ENCODE measurements at places on chromosomes 12 and 14.
A peak's percentile ranks its signal among the peaks of the same experiment; 100 is the strongest.

- DNase-seq = no peak
Observed at GRCh38 chr14:72332871-72333270, 400.6 kb downstream of the RGS6 start.

- peak; percentile 43 for DNase-seq
Observed at GRCh38 chr14:94738751-94739150, 31.2 kb downstream of the GSC start.

DNA sequence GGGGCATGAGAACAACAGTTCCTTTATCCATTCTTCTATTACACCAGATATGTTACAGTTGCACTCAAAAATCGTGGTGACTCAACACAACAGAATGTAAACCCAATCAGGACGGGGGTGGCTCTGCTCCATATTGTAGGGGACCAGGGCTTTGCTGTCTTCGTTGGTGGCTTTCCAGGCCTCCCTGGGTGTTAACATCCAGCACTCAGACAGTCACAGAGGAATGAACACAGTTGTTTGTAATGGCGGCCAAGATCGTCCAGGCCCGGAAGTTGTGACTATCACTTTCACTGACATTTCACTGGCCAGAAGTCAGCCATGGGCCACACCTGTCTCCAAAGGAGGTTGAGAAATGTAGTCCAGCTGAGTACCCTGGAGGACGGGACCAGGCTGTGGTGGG, 204.1 kb downstream of the CACNA1C start:
- DNase-seq = peak; percentile 39

DNA sequence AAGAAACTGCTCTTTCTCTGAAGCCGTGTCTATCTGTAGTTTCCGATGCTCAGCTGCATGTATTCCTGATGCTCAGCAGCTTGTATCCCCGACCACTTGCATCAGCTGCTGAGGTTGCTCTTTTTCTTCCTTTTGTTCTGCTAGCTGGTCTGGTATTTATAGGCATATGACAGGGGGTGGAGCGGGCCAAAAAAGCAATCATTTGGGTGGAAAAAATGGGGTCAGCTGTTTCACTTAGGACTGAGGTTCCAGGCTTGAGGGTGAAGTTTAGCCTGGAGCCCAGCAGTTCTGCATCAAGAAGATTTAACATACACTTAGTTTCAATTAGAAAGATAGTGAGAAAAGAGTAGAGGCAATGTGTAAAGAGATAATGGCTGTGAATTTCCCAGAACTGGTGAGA, 23.6 kb upstream of the AMN1 start:
- no peak for DNase-seq

GRCh38 chr14:102917469-102918211, 4.8 kb upstream of the AMN start:
- DNase-seq = peak; percentile 25

DNA sequence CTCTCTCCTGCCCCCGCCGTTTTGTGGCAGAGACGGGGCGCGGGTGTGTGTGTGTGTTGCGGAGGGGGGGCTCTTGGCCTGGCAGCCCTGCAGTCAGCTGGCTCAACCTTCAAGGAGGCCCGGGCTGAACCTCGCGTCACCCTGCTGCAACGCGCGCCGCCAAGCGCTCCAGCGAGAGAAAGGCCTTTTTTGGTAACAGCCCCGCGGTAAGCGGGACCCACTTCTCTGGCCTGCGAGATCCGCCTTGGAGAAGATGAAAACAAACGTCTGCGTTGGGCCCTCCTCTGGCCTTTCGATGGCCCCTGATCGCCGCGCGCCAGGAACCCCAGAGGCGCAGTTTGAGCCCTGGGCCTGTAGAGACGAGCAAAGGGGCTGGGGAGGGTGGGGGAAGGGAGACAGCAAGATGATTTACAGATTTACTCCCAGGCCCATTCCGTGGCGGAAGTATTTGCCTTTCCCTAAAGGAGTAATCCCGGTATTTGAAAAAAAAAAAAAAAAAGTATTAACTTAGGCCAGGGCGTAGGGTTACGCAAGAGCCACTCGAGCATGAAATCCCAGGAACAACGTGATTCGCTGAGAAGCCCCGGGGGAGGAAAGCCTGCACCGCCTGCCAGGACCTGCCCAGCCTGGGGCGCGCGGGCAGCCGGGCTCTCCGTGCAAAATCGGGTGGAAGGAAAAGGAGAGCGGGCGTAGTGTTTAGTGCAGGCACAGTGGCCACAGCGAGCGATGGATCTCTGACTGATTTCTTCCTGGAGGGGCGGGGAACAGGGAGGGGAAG, 4.5 kb upstream of the IRF2BPL start:
- DNase-seq = peak; percentile 100

- no peak for DNase-seq
Observed at GRCh38 chr14:105256292-105256960, 8.1 kb downstream of the BTBD6 start.

- DNase-seq = peak; percentile 39
Observed at GRCh38 chr12:19440019-19440858, 947 bp downstream of the AEBP2 start.

- no peak for DNase-seq
Observed at GRCh38 chr14:30020271-30020670, 92.6 kb upstream of the PRKD1 start.

DNA sequence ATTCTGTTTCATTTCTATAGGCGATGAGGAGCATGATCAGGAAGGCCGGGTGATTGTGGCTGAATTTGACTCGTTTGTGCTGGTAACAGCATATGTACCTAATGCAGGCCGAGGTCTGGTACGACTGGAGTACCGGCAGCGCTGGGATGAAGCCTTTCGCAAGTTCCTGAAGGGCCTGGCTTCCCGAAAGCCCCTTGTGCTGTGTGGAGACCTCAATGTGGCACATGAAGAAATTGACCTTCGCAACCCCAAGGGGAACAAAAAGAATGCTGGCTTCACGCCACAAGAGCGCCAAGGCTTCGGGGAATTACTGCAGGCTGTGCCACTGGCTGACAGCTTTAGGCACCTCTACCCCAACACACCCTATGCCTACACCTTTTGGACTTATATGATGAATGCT, 1.9 kb downstream of the APEX1 start:
- DNase-seq = no peak

GRCh38 chr12:85007836-85008235, 28.2 kb downstream of the TSPAN19 start:
- peak; percentile 17 for DNase-seq

DNA sequence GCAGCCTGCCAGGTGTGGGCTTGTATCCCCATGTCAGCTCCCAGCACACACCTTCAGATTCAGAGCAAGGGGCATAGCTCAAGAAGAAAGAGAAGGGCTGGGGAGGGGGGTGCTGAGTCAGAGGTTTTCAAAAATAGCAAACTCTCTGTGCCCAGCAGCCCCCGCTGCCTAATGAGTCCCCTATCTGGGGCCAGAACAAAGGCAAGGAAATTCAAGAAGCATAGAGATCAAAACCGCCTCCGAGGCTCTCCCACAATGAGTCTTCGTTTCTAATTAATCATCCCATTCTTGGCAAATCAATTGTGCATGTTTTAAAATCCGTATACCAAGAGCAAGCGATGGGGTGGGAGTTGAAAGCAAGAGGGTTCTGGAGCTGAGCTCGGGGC, 19.5 kb upstream of the CMKLR1 start:
- DNase-seq = no peak

GRCh38 chr14:69268223-69268622, 8.3 kb downstream of the GALNT16 start:
- DNase-seq = peak; percentile 70

DNA sequence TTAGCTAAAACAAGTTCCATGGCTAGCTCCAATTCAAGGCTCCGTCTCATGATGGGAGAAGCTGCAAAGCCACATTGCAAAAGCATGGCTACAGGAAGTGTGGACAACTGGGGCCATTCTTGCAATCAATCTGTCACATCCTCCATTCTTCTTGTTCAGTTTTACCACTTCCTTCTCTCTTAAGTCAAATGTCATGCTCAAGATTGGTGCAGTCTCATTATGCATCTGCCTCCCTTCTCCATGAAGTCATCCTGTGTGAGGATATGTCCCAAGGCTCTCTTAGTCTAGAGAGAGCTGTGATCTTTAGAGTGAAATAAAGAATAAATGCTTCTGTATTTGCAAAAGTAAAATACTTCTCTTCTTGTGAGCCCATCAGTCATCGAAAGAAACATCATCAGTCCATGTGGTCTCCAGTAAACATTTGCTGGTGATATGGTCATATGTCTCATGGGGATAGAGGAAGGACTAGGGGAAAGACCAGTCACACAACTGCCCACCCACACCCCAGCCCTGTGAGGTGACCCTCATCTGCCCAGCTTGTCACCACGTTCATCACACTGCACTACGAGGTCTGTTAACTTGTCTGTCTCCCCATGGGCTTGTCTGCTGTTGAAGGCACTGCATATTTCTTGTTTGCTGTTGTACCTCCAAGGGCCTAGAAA, 303.0 kb downstream of the NUAK1 start:
- no peak for DNase-seq

GRCh38 chr12:62763861-62764645, 170.9 kb downstream of the PPM1H start:
- peak; percentile 72 for DNase-seq

DNA sequence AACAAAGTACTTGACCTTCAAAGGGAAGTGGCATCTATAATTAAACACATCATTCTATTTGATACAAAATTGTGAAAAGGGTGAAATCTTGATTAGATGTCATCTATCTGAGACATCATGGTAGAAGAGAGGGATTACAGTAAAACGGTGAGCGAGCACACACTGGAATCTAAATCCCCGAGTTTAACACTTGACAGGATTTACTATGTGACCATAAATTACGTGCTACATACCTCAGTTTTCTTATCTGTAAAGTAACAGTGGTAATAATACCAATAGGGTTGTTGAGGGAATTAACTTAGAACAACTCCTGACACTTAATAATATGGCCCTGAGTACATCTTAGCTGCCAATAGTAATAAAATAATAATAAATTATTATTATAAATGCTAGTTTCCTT, 13.3 kb downstream of the USP44 start:
- no peak for DNase-seq

- no peak for DNase-seq
Observed at GRCh38 chr12:74889073-74889472, 320.6 kb downstream of the KCNC2 start.

- DNase-seq = no peak
Observed at GRCh38 chr14:76034566-76034965, 49.0 kb downstream of the IFT43 start.

- no peak for DNase-seq
Observed at GRCh38 chr12:57996520-57996919, 55.2 kb downstream of the ATP23 start.

DNA sequence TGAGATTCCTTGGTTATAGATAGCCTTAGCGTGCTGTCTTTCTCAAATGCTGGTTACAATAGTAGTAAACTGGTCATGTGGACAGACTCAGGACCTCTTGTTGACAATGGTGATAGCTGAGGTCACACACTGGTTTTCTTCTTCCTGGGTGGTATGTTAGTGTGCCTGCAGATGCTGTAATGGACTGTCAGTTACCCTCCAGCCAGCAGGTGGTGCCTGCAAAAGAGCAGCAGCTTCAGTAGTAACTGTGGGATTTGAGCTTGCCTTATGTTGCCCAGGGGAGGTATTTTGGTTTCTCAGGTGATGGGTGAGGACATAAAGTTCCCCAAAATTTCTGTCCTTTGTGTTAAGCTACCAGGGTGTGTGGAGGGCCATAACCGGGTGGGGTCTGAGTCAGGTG, 33.7 kb upstream of the SCAF11 start:
- DNase-seq = no peak

DNA sequence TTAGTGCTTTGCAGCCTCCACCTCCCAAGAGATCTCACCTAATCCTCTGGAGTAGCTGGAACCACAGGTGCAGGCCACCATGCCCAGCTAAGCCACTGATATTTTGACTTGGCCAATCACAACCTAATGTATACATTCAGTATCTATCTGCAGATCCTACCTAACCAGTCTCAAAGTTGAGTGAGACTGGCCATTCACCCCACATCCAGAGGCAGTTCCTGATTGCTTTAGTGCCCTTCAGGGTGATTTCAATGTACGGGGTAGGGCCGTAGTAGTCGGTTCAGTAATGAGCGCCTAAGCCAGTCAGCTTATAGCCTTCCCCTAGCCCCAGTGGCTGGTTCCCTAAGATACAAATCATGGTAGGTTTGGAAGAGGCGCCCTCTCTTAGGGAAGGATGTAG, 27.4 kb upstream of the FBXO34 start:
- no peak for DNase-seq

- no peak for DNase-seq
Observed at GRCh38 chr14:60204843-60205774, 39.9 kb upstream of the DHRS7 start.

DNA sequence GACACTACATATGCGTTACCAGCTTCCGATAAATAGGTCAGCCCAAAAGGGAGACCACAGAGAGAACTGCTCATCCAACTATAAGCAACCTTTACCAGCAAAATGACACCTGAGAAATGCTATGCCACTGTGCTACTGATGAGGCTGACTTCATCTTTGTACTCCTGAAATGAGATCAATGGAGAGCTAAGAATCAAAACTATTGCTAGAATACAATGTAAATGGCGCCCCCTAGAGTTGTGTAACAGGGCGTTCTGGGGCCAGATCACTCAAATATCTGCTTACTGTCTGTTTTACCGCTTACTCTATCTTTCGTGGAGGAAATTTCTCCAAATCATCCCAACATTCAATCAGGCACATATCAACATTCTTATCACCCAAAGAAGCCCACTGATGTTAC, 4.6 kb downstream of the ZNF384 start:
- no peak for DNase-seq

DNA sequence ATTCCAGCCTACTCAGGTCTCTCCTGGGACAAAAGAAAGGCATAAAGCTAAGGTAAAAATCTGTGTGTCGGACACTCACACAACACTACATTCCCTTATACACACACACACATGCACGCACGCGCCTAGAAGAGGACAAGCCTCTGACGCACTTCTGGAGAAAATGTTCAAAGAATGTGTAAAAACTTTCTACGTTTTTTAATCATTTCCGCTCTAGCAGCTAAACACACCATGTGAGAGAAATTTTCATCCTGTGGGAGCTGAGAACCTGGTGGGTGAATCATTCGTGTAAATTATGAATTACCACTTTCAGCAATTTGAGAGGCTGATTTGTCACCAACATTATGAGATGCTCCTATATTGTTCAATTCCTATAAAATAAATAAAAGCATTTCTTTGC, 494.5 kb downstream of the TMEM132D start:
- no peak for DNase-seq

DNA sequence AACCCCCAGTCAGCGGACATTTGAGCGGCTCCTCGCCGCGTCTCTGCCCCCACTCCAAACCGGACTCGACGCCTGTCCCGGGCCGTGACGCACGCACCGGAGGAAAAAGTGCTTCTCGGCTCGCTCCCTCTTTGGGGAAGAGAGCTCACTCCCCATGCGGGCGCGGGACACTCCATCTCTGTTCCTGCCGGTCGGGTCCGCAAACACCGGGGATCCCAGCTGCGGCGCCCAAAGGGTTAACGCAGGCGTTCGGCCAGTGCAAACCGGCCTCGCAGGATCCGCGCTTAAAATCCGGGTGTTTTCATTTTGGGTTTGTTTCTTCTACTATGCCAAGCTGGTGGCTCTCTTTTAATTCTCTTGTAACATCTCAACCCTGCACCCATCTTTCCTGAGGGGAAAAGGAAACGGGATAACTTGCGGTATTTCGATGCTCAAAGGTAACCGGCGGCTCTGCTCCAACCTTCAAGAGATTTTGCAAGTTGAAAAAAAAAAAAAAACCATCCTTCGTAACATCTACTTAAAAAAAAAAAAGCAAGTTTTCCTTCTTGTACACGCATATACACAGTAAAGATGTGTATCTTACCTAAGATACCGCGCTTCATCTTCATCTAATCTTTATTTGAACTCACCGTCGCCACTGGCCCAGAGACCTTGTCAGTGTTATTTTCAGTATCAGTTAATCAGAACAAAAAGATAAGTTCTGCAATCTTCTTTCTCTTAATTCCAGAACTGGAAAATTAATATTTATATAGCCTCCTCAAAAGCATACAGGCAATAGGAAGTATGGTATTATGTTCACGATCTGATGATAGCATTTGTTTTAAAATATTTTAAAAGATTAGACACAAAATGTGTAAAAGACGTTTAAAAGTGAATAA, 1.6 kb upstream of the ATP2B1 start:
- peak; percentile 52 for DNase-seq
